Activated T-helper 17 cell treated with anti-CD3 and anti-CD28 coated beads, Interleukin-2, amount 50 U/mL, for 72 hours (primary cell): ENCODE measurements at places on chromosomes 11 and 22. TPM values are rescaled to one million over a fixed set of nuclear protein-coding genes. Genes with fewer than 3 reads are reported as not detected.
A peak's percentile ranks its signal among the peaks of the same experiment; 100 is the strongest.

GRCh38 chr11:40241524-40242051, 1217.9 kb downstream of the LRRC4C start:
- no peak for ATAC-seq

DNA sequence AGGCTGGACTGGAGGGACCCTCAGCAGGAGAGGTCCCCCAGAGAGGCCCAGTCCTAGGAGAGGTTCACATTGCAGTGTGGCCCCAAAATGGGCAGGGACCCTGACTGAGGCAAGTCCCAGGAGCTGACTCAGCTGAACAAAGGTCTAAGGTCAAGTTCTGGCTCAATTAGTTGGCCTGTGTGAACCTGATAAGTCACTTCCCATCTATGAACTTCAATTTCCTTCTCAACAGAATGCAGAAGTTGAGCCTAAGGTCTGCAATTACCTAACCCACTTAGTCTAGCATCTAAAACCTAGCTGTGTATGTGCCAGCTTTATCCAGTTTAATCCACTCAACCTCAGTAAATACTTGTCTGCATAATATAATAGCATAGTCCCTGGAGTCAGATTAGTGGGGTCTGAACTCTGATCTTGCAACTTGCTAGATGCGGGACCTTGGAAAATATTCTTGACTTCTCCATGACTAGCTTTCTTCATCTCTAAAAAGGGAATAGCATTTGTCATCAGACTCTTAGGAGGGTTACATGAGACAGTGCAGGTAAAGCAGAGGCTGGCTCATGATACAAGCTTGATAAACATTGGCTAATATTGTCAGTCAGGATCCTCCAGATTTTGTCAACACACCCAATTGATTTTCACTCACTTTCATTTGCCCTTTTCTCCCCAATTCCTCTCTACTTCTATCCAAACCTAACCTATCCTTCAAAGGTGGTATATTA, 465.5 kb downstream of the INSC start:
- ATAC-seq, result no peak

DNA sequence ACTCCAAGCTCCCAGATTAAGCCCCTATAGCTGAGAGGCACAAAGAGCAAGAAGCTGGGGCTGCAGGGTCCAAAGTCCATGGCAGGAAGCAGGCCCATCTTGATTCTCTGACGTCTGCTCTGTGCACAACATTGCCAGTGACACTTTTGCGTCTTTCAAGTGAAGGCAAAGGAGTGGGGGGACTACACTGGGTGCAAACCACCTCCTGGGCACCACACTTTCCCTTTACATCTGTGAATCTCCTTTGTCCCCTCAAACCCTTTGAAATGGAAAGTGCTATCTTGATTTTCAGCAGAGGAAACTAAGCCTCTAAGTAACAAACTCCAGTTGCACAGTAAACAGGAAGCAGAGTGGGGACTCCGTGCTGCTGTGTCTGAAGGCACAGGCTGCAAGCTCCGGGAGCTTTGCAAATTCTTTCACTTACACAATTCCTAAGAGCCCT, 428.0 kb downstream of the LARGE1 start:
- ATAC-seq, result no peak

DNA sequence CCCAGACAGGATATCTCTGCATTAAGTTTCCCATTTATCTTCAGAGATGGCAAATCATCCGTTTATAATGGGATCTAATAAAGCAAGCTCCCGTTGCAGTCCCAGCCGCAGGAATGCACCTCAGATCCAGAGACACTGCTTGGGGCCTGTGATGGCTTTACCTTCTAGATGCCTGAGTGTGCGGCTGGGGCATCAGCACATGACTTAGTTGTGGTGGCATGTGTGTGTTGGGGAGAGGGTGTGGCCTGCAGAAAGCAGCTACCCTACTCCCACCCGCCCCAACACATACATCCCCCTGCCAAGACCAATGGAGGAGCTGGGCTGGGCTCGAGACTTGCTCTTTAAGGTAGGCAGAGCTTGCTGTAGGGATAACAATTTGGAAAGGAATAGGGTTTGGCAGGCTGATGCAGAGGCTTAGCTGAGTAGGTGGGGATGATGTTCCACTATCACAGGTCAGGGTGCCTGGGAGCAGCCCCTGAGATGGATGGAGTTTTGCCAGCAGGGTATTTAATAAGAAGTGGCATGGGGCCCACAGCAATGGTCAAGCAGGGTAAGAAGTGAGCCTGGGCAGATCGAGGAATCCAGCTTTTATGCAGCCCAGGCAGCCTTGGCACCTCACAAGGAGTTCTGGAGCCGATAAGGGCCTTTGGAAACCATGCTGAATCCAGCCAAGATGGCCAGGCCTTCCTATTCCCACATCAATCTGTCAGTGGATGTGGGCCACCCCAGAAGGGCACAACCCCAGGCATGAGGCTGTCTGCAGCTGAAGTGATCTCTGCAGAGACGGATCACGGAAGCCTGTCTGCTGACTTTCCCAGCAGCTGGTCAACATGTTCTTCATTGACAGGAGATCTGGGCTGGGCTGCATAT, 601.3 kb downstream of the BUD13 start:
- ATAC-seq, result no peak

GRCh38 chr11:14388352-14388751, 29.4 kb upstream of the RRAS2 start:
- ATAC-seq, result no peak

DNA sequence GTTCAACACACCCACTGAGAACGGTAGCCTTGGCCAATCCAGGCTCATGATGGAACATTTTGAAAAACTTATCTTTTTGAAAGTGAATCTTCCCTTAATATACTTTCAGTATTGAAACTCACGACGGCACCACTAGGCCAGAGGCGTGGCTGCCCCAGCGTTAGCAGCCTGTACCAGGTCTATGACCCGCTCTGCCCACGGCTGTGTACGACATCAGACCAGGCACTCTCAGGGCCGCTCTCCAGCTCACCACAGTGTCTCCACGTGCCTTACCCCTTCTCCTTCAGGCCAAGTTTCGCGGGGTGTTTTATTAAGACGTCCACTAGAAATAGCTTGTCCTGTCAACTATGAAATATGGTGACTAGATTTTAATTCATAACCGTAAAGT, 31.2 kb downstream of the ALG12 start:
- no peak for ATAC-seq

- ATAC-seq, result peak; percentile 78
These were observed 203.2 kb downstream of the CSNK2A3 start for GRCh38 chr11:11149671-11150459.

DNA sequence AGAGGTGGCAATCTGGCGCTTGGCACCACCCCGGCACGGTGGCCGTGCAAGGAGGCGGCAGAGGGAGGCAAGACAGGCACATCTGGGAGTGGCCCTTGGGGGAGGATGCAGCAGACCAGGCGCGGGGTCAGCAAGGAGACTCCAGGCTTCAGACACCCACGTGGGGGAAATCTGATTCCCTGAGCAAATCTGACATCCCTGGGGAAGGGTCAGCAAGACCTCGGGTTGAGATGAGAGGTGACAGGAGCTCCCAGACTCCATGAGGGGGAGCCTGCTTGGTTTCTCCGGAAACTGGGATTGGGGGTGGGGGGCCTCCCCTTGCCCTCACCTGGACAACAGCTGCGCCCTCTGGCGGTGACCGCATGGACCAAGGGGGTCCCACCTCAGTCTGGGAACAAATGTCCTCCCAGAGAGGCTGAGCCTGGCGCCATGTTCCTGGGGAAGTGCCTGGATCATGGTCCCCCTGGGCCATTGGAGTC, 4.0 kb upstream of the RCOR2 start:
- ATAC-seq, result peak; percentile 25

DNA sequence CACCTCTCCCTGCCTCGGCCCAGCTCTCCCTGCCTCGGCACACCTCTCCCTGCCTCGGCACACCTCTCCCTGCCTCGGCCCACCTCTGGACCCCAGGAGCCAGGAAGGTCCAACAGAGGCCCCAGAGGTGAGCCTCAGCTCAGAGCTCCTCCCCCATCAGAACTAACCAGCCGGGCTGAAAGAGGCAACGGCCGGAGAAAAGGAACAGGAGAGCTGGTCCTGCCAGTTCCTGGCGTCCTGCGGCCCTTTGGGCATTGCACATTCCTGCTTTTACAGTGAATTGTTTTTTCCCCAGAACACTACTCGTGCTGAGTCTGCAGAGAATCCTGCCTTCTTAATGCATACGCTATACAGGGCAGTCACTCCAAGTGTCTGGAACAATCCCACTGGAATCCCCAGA, 45.8 kb downstream of the LMO1 start:
- ATAC-seq, result no peak

DNA sequence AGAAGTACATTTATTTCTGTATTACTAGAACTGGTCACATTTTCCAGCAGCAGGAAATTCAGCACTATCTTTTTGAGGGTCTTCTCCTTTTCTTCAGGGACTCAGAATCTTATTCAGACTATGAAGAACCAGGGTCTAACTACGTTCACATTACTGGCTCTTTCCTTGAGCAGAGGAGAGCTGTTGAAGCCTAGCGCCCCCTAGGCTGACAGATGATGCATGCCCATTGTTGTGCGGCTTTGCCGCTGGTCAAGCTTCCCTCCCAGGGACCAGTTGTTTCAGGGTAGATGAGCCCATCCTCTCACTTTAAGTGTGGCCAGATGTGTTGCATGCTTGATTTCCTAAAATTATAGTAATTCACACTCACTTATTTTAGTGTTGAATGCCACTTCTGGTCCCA, 168.2 kb upstream of the PDGFD start:
- ATAC-seq, result no peak

- no peak for ATAC-seq
These were observed 119.4 kb downstream of the GALNT18 start for GRCh38 chr11:11502263-11502861.

DNA sequence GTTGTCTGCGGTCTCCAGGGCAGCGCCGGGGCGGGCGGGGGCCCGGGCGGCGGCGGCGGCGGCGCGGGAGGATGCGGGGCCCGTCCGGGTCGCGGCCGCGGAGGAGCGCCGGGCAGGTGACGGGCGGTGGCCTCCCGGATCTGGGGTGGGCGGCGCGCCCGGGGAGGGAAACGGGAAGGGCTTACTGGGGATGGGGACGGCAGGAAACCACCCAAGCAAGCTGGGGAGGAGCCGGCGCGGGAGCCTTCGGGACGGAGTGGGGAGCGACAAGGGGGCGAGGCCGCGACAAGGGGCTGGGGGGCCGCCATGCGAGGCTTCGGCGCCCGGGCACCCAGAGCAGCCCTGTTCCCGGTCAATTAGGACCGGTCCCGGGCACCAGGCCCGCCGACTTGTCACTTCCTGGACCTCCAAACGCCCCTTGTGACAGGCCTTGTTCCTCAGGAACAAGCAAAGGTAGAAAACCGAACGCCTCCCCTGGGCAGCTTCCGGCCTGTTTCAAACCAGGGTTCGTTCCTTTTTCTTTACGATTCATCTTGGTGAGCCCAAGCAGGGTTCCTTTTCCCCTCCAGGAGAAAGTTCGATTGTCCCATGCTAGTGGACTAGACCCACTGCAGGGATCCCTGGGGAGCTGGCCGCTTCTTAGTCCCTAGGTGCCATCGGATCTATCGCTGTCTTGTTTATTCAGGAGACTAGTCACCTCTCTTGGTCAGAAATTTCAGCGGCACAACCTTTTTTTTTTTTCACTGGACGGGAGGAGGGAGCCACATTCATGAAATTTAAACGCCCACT, 492 bp downstream of the JHY start:
- peak; percentile 75 for ATAC-seq

DNA sequence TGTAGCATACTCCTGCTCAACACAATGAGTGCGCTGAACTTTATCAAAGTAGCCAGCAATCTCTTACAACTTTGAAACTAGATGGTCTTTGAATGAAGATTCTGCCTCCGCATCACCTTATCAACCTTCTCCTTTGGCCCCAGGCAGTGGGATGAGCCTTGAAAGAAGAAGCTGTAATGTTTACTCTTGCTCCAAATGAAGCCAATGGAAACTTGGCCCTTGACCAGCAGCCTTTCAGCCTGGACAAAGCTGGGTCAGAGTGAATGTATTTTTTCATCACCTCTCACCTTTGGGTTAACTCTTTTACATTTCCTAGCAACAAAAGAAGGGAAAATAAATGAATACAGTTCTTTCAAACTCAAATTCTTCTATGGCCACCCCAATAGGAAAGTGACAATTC, 359.1 kb downstream of the KCNA4 start:
- ATAC-seq, result no peak

GRCh38 chr11:102147015-102147414, 36.8 kb downstream of the YAP1 start:
- ATAC-seq, result no peak

- ATAC-seq, result peak; percentile 49
These were observed 217.4 kb downstream of the SBF2 start for GRCh38 chr11:10076458-10077141.

- no peak for ATAC-seq
These were observed 96.0 kb downstream of the ABTB2 start for GRCh38 chr11:34261820-34262219.

DNA sequence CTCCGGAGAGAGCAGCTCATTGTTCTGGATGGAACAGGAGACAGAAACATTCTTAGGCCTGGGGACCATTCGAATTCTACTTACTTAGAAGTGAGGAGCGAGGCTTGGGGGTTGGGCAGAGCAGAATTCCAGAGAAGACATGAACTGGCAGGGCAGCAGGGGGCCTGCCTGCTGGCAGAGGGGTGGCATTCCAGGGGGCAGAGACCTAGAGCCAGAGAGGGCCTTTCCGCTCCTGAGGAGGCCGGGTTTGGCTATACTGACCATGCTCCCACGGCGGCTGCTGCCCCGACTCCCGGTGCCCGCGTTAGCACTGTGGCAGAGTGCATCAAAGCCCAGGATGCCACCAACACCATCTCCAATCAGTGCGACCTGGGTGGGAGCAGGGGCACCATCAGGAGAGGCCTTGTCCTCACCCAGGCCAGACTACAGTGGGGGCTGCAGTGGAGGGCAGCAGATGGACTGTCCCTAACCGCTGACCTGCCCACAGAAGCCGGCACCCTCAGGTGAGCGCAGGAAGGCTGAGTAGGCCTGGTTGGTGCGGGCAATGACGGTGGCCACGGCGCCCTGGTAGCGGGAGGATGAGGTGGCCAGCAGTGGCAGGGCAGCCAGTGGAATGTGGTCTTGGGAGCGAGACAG, 7.4 kb downstream of the PITPNM1 start:
- no peak for ATAC-seq

DNA sequence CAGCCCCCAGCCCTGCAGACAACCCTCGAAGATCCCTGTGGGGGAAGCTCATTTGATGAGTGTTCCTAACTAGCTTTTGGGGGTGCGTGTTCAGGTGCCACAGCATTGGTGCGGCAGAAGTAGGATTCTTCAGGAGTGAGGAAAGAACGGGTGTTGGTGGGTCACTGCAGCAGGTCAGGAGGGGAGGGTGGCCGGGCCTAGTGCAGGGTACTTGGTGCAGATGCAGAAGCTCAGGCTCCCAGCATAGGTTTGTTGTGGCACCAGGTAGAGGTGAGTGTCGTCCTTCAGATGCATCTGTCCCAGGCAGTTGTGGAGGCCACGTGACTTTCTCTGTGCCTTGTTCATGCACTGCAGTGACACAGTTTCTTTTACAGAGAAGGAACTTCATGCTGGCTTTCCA, 15.1 kb upstream of the ADORA2A start:
- ATAC-seq, result no peak

The CDC42EP2 gene
- 2.0 TPM for total RNA-seq

The C11orf87 gene
- total RNA-seq, result not detected

The MPZL2 gene
- 2.8 TPM for total RNA-seq
